Cortex of kidney (tissue), 1 donor: ENCODE measurements at places on chromosomes 5 and 9.

GRCh38 chr5:37121465-37121864 lies 127.7 kb downstream of the CPLANE1 start:
- no peak for DNase-seq

DNA sequence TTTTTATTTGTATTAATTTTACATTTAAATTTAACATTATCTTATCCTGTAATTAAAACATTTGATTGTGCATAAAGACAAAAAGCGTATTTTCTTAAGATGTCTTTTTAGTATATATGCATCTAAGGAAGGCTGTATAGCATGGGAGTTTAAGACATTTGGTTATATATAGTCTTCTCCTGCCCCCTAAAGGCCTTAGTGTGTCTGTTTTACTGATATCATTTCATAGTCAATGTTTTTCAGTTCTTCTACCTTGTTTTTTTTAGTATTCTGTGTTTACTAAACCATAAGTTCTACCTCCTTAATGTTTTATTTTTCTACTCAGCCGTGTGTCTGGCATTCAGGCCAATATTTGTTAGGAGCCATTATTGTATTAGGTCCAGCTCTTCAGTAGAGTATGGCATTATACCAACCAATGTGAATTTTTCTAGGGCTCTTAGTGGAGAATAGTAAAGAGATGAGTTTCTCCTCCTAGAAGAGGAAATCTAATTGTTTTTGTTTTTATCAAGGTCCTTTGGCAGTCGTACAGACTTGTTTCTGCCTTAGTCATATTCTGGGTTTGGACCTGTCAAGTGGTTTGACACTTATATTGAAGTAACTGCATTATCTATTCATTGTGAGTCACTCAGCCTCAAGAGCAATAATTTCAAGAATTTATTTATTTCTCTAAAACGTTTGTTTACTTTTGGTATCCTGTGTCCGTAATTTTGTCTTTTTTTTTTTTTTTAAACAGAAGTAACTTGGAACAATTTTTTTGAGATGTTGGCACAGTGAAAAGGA lies 74.8 kb downstream of the SLF1 start:
- no peak for DNase-seq

GRCh38 chr5:31663519-31663918 lies 24.6 kb downstream of the PDZD2 start:
- no peak for DNase-seq

- DNase-seq = no peak
Measured at GRCh38 chr5:96529559-96529958, 96.5 kb upstream of the PCSK1 start.

- DNase-seq = no peak
Measured at GRCh38 chr5:6112125-6112524, 266.2 kb downstream of the MED10 start.

DNA sequence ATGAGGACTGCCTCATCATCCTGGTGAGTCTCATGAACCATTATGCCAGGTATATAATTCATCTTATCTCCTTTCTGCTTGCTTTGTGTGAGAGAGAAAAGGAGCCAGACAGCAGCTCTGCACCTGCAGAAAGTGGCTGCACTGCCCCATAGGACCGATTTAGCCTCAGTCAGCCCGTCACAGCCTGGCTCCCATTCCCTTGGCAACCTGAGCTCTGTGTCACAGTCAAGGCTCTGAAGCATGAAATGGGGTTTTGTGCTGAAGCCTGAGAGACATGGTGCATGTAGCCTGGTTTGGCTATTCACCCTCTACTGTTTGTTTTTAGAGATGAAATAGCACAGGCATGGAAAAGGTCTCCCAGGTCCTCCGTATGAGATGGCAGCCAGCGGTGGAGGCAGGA lies 198.3 kb downstream of the KCTD16 start:
- no peak for DNase-seq

DNA sequence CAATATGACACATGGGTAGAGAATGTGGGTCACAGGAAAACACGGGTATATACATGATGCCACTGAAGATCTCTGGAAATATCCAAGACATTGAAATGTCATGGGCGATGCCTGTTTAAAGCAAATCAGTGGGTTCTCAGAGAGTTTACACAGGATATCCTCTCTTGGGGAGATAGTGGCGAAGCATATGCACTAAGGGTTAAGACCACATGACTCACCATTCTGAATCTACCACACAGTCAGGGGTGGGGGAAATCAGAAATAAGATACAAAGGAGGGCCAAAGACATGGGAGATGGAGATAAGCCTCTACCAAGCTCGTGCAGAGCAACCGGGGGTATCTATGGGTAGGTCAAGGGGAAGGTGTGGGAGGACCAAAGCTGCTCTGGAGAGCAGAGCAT lies 58.8 kb downstream of the SH3PXD2B start:
- DNase-seq = no peak

GRCh38 chr9:75072895-75073294 lies 15.1 kb downstream of the NMRK1 start:
- no peak for DNase-seq

- DNase-seq = no peak
Measured at GRCh38 chr5:73640861-73641320, 14.9 kb downstream of the ARHGEF28 start.

DNA sequence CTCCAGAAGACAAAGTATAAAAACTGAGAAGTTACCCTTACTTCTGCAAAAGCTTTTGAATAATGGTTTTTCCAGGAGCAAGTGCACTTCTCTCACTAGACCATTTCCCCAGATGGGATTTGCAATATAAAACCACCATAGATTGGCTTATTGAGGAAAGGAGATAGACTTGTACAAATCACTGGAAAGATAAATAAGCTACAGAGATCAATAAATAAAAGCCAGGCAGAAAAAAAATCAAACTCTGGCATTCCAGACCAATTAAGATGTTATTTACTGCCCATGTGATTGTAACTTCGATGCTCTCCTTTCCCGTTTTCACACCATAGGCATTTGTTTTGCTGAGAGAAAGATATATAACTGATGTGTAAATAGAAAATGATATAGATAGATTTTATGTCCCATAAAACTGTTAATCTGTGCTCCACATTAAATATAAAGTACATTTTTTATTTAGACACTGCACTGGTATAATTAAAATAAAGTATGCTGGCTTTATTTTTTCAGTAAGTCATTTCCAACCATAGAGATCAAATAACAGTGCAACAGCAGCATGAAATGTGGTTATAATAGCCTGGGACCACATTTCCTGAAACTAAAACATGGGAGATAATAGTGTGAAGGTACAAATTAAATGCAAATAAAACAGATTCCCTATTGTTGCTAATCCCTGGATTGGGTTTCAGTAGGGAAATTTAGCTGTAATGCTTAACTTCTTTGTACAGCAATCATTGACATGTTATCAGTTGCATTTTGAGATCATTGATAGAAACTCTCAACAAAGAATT lies 177.7 kb downstream of the NR2F1-AS1 start:
- DNase-seq = no peak

DNA sequence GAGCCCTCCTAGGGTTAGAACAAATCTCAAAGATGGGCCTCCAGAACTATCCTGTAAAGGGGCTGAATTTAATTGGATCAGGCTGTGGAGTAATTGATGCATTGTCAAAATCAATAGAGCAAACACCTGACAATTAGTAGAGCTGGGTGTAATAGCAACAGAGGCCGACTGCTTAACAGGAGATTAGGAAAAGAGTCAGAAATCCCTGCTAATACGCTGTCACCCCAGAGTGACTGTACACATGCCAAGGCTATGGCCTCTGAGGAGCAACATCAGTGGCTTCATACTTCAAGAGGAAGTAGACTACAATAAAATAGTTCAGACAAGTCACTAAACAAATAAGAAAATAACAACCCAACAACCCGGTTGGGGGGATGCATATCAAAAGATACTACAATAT lies 18.7 kb upstream of the GRPEL2 start:
- DNase-seq = no peak

GRCh38 chr9:92616199-92616641 lies 53.7 kb downstream of the IPPK start:
- no peak for DNase-seq

DNA sequence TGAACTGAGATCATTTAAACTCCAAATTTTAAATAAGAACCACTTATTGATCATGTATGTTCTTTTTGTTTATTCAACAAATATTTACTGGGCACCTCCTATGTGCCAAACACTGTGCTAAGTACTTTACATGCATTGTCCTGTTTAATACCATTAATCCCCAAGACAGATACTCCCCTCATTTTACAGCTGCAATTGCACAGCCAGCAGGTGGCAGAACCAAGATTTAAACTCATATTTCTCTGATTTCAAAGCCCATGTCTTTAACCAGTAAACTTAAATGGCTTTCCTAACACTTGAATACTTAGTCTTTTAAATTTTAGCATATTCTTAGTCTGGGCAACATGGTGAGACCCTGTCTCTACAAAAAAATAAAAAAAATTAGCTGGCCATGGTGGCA lies 43.4 kb upstream of the KIAA1958 start:
- no peak for DNase-seq

GRCh38 chr9:102295188-102295587 lies 556.7 kb upstream of the GRIN3A start:
- DNase-seq = no peak

- DNase-seq = no peak
Measured at GRCh38 chr5:38598994-38599617, 42.7 kb upstream of the LIFR start.

DNA sequence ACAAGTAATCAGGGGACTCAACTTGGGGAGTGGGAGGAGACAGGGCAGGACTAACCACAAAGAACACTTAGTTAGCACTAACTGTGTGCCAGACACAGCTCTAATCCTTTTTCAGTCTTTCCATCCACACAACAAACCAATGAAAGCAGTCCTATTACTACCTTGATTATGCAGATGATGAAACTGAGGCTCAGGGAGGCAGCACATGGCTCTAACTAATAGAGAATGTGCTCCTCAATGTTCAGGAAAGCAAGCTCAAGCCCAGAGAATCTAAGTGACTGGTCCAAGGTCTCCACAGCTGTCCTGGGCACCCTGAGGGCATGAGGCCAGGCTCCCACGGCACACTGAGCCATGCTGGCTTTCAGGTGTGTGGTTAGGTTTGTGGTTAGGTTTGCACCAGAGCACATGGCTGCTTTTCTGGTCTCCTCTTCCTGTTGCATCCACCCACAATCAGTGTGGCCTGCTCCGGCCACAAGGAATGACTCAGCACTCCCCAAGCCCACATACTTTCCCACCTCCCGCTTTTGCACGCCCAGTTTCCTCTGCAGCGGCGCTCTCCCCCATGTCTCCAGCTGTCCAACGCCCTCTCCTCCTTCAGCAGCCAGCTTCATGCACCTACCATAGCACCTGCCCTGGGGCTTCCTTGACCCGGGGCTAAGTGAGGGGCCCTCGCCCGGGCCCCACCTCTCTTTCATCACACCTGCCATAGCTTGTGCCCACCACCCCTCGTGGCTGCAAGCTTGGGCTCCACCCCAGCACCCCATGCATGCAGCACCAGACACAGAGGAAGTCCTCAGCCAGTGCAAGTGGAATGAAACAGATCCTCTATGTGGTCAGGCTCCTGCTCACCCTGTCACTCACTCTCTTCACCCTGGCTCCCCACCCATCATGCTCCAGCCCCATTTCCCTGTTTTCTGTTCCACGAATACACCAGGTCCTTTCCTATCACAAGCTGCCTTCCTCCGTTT lies 133.1 kb downstream of the GABBR2 start:
- no peak for DNase-seq

- no peak for DNase-seq
Measured at GRCh38 chr5:107384256-107384655, 286.5 kb downstream of the EFNA5 start.

DNA sequence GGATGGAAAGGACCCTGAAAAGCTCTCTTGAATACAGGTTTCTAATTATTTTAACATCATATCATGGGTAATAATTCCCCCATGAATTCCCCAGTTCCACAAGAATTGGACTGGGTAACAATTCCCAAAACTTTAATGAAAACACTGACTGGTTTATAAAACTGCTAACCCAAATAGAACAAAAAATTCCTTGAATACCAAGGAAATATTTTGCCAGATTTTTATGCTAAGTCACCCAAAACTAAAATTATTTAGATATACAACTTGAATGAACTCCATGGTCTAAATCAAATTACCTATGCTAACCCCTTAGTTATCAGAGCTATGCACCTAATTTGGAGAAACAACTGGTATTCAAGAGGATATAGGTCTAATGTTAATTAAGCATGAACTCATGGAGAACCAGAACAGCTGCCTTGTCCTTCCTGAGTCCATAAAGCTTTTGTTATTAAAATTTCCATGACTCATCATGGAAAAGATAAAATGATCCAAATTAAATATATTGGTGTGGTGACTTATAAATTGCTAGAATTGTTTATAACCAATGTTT lies 164.9 kb upstream of the TUT7 start:
- no peak for DNase-seq

GRCh38 chr9:119526698-119527097 lies 157.5 kb upstream of the BRINP1 start:
- no peak for DNase-seq

DNA sequence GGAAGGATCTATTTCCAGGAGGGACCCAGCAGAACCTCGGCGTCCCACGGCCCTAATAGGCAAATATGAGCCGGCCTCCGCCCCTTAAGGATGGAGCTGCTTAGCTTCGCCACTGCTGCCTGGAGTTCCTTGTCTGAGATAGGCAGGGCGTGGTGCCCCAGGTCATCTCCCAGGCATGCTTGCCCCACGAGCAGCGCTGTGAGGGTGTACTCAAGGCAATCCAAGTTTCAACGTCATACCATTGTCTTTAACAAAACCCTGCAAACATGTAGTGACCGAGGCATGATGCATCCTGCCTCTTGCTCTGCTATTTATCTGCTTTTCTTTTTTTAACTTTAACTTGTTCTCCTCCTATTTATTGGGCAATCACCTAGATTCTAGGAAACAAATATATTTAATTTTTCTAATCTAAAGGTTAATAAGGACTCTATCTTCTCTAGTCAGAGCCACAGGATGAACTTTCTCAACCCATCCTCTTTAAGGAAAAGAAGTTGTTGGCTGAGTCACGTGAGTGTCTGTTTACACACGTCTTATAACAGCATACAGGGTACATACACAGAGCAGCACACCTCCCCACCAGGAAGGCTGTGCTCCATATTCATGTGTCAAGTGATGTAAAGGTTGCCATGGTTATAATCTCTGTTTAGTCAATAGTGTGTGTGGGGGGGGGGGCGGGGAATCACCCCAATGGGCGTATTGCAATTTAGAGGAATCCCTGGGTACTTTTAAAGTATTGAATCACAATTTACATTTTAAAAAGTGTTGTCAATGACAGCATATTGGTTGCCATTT lies 27.3 kb upstream of the ZSWIM6 start:
- DNase-seq = no peak

- DNase-seq = no peak
Measured at GRCh38 chr5:79396265-79396664, 117.7 kb downstream of the HOMER1 start.

- DNase-seq = no peak
Measured at GRCh38 chr9:7258688-7259396, 501.1 kb downstream of the KDM4C start.

DNA sequence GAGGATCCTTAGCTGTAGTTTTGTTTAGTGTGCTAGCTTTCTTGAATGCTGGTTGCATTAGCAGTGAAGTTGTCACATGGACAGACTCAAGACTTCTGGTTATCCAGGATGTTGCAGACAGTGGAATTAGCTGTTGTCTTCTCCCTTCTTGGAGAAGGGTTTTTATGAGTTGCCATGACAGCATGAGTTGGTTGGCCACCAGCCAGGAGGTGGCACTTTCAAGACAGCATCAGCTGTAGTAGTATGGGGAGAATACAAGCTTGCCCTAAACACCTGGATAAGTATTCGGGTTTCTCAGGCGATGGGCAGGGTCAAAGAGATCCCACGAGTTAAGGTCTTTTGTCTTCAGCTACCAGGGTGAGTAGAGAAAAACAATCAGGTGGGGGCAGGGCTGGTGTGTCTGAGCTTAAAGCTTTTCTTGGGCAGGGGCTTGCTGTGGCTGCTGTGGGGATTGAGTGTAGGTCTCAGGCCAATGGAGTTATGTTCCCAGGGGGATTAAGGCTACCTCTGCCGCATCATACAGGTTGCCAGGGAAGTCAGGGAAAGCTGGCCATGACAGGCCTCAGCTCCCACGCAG lies 7.7 kb upstream of the C5orf47 start:
- no peak for DNase-seq
